ENCODE measurements at places on chromosomes 16 and 17. TPM values are rescaled to one million over a fixed set of nuclear protein-coding genes. Genes with fewer than 3 reads are reported as not detected.

The KRTAP4-6 gene
- not detected for total RNA-seq

The HOXB5 gene
- total RNA-seq, result not detected

The RHBDL3 gene
- total RNA-seq, result 0.13 TPM

The HES7 gene
- total RNA-seq, result not detected

The ADGRG3 gene
- total RNA-seq, result not detected

The TPSG1 gene
- not detected for total RNA-seq

The ARHGAP23 gene
- 58.0 TPM for total RNA-seq

The CACNG5 gene
- not detected for total RNA-seq

The MYOCD gene
- 7.7 TPM for total RNA-seq

The ZDHHC1 gene
- total RNA-seq, result 9.1 TPM
